ENCODE measurements at places on chromosomes 7 and 10.
A peak's percentile ranks its signal among the peaks of the same experiment; 100 is the strongest.

DNA sequence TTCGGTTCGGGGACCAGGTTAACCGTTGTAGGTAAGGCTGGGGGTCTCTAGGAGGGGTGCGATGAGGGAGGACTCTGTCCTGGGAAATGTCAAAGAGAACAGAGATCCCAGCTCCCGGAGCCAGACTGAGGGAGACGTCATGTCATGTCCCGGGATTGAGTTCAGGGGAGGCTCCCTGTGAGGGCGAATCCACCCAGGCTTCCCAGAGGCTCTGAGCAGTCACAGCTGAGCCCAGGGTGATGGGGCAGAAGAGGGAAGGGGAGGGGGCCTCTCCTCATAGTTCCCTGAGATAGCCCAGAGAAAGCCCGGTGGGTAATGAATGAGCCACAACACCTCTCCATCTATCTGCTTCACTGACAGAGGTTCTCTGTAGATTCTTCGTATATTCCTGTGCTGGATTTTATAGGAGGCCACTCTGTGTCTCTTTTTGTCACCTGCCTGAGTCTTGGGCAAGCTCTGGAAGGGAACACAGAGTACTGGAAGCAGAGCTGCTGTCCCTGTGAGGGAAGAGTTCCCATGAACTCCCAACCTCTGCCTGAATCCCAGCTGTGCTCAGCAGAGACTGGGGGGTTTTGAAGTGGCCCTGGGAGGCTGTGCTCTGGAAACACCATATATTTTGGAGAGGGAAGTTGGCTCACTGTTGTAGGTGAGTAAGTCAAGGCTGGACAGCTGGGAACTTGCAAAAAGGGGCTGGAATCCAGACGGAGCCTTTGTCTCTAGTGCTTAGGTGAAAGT lies 16.4 kb downstream of the PRSS2 start:
- no peak for DNase-seq

DNA sequence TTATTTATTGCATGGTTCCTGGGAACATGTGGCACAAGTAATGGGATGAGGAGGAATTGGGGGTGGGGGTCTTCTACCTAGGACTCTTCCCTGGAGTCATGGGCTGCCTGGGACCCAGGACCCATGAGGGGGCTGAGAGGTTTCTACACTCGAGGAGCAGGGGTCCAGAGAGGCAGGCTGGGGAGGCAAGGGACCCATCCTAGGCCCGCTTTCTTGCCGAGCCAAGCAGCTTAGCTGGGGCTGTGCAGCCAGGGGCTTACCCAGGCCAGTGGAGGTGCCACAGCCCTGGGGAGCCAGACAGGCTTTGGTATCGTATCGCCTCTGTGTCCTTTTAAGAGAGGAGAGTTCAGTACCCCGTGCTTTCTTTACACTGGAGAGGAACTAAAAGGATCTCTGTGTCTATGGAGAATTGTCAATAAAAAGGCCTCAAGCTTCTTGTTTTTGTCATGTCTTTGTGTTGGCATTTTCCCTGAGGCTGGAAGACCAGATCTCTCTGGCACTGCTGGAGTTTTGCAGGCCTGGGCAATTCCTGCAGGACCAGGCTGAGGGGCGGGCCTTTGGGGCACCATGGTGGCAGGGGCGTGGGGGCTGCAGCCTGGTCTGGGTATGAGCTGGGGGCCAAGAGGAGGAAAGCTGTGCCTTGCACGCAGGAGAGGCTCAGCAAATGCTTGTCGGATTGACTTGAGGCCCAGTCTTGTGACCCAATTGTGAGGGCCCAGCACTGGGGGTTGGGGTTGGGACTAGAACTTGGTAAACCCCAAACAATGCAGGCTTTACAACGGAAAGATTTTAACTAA lies 11.1 kb downstream of the SFRP5 start:
- no peak for DNase-seq

DNA sequence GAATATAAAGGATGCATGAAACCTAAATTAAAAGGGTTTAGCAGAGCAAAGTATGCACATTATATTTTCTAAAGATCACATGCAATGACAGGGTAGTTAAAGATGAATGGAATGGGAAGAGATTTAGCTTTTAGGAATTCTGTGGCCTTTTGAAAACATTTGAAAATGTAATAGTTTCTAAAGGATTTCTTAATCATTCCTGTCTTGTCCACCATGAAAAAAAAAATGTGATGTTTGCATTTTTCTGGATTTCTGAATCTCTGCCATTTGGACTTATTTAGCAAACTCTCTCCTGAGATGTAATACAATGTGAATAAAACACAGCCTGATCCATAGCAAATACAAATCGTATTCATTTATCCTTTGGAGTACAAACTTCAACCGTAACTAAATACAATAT lies 126.6 kb upstream of the RAB11FIP2 start:
- no peak for DNase-seq

DNA sequence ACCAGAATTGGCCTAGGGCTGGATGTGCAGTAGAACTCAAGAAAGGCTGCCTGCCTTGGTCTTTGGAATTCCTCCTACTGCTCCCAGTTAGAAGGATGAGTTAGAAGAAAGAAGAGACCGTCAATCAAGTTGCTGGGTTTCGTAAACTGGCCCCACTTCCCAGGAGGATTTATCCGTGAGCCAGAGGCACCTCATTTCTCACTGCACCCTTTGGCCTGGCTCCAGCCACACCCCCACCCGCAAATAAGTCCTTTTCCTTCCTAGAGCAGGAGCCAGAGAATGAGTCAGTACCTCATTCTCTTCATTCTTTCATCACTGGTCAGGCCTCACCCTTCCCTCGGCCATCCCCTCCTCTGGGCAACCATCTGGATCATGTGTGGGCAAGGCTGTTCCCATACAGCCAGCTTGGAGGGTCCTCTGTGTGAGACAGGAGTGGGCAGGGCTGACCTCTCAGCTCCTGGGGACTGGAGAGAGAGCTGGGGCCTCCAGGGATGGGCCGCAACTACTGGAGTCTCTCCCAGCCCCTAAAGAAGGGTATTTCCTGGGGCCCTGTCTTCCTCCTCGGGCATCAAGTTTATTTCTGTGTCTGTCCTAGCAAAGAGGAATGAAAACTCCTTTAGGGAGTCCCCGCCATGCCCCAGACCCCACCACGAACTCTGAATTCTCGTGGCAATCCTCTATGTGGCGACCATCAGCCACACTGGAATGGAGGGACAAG lies 87.2 kb upstream of the DUSP5 start:
- no peak for DNase-seq

DNA sequence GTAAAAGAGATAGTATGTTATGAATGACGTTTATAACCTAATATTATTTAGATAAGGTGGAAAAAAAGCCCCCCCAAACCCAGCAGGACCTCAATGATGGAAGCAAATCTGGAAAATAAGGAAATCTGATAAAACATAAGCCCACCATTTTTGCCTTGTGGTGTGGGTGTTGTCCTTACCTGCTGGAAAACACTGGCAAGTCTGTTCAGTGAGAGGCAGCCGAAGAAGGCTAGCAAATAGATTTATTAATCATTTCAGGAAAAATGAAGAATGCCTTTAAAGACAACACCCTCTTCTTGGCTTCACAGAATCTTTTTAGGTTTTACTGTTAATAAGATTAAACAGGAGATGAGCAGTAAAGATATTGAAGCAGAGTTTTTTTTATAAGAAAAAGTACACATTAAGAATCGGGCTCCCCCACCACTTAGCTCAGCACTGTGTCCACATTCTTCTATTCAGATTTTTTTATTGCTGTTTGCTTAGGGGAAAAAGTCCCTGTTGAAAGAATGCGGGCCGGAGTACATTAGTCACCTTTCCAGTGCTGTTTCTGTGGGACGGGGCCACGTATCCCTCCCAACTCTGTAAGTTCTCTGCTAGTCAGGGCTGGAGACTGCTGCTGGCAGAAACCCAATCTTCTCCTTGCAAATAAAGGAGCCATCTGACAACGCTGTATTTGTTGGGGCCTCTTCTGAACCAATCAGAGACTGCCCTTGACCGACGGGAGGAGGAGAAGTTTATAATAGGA lies 104.1 kb downstream of the EVX1 start:
- DNase-seq, result peak; percentile 12

GRCh38 chr7:103114576-103115008 lies 34.3 kb downstream of the NAPEPLD start:
- DNase-seq, result no peak

- DNase-seq, result no peak
These were observed 14.4 kb downstream of the SNX10 start for GRCh38 chr7:26305869-26306665.

DNA sequence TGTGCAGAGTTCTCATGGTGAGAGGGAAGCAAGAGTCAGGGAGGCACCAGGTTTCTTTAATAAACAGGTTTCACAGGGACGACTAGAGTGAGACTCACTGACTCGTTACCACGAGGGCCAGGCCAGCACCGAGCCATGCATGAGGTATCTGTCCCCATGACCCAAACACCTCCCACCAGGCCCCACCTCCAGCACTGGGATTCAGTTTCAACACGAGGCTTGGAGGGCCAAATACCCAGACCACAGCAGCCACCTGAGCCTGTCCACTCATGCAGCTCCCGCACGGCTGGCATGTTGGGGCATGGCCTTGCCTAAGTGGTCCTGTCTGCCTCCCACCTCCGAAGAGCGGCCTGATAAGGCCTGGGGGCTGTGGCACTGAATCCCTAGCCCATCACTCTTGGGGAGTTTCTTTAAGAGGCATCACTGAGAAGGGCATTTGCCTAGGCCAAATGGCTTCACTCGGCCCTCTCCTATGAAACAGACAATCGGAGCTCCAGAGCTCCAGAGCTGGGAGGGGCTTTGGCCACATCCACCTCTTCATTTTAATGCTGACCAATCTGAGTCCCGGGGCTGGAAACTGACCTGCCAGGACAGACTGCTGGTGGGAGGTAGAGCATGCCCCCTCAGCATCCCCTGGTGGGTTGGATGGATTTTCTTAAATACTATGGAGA lies 157.8 kb downstream of the DNAJB6 start:
- no peak for DNase-seq

DNA sequence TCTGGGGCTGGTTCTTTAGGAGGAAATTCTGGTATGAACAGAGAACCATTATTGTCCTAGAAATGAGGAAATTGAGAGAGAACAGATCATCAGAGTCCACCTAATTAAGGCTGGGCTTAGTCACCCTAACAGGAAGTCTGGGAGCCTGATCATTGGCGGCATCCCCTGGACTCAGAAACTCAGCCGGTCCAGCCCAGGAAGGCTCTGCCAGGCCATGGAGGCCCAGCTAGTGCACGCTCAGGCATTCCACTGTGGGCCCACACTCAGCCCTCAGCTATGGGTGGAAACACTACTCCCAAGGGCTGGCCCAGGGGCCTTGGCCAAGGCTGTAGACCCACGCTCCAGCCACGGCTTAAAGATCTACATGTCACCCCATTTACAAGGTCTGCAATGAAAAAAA lies 109.2 kb downstream of the PTPN20 start:
- DNase-seq, result no peak

DNA sequence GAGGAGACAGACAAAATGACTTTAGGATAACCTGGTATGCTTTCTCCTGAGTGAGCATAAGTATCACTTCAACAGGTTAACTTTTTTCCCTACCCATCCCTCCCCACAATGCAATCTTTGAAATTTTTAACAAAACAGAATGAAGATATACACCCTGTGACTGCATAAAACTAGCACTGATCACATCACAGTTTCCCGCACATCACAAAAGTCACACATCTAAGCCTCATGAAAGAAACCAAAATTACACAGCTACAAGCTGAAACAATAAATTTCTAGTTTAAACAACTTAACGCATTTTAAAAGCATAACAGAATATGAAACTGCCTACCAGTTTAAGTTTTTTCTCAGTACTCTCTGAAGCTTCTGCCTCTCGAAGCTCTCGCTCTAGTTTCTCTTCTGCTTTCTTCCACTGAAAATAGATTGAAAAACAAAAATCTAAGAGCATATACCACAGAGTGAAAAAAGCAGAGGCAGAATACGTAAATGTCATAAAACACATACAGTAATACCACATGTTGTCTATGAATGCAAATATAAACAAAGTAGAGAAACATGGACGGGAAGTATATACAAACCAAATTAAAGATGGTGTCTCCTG lies 18.1 kb downstream of the NOC3L start:
- no peak for DNase-seq

DNA sequence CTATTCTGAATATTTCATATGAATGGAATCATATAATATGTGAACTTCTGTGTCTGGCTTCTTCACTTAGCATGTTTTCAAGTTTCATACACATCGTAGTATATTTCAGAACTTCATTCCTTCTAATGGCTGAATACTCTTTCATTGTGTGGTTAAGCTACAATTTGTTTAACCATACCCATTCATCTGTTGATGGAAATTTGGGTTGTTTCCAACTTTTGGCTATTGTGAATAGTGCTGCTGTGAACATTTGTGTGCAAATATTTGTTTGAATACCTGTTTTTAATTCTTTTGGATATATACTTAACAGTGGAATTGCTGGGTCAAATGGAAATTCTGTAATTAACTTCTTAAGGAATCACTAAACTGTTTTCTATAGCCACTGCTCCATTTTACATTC lies 86.0 kb upstream of the MDFIC start:
- no peak for DNase-seq

GRCh38 chr7:128743112-128743772 lies 4.1 kb downstream of the CALU start:
- DNase-seq, result no peak

GRCh38 chr10:49180444-49180860 lies 7.7 kb downstream of the TMEM273 start:
- DNase-seq, result no peak

DNA sequence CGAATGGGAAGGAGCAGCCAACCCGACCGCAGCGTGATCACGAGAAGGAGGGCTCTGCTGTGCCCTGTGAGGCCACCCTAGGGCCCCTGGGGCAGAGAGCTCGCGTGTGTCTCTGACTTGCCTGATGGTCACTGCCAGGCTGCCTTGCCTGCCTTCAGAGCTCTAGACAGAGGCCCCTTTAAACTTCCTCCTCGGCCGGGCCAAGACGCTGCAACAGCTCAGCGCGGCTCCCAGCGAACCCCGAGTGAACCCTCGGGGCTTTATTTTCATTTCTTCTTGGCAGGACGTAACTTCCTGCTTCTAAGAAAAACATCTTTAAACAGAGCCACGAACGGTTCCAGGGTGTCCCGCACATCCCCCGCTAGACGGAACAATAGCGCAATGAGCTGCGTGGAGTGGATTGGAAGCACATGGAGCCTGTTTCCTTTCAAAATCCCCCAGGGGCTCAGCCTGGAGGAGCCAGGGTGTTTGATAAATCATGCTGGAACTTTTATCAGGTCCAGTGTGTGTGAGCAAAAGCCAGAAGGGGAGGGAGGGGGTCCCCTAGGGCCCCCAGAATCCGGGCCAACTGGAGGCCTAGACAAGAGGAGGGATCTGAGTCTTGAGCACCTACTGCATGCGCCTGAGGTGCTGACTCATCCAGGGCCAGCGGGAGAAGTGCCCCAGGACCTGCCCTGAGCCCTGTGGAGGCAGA lies 134.1 kb upstream of the GDF10 start:
- no peak for DNase-seq

- no peak for DNase-seq
These were observed 633 bp upstream of the EBLN1 start for GRCh38 chr10:22218448-22218847.
